Endothelial cell (in vitro differentiated cells): ENCODE measurements at places on chromosomes 2 and 18.
A peak's percentile ranks its signal among the peaks of the same experiment; 100 is the strongest.

DNA sequence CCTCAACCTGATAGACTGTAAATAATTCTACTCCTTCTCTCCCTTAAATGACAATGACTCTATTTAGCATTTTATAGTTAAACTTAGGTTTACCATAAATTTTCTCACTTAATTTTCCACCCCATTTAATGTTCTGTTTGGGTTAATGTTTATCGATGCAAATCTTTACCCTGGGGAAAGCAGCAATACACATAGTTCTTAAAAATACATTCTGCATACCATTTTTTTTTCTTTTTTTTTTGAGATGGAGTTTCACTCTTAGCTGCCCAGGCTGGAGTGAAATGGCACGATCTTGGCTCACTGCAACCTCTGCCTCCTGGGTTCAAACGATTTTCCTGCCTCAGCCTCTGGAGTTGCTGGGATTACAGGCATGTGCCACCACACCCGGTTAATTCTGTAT is 14.0 kb downstream of the STAM2 start:
- no peak for DNase-seq

DNA sequence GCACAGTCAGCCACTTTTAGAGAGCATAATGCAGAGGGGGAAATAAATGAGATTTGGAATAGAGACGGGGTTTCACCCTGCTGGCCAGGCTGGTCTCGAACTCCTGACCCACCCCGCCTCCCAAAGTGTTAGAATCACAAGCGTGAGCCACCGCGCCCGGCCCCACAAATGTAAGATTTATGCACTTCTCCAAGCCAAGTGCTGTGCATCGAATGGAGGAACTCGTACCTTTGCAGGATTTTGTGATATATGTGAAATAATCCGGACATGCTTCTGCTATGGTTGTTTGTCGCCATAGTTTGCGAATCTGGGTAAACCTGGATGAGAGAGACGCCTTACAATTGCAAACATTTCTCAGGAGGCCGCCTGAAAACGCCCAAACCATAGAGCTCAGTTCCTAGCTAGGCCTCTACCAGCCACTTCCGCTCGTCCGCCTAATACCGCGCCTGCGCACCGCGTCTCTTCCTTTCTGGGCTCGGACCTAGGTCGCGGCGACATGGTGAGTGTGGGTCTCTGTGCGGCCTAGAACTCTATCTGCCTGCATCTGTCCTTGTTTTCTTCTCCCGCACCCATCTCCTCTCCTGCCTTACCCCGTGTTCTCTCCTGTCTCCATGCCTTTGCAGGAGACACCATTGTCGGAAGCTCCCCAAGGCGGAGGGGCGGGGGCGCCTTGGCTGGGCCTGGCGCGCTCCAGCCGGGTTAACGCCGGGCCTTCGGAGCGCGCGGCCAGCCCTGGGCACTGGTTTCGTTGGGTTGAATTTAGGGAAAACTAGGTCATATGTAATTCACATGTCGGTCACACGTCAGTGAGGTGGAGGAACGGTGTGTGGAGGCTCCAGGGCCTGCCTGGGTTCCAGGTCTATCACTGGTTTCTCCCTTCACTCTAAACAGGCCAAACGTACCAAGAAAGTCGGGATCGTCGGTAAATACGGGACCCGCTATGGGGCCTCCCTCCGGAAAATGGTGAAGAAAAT is at the start of gene RPL37A:
Gene RPL37A, plus strand, starts transcription at position 466 of the 974 bp plus-strand sequence. Its CDS starts 31 bp downstream, at position 497.
- DNase-seq, result peak; percentile 86

DNA sequence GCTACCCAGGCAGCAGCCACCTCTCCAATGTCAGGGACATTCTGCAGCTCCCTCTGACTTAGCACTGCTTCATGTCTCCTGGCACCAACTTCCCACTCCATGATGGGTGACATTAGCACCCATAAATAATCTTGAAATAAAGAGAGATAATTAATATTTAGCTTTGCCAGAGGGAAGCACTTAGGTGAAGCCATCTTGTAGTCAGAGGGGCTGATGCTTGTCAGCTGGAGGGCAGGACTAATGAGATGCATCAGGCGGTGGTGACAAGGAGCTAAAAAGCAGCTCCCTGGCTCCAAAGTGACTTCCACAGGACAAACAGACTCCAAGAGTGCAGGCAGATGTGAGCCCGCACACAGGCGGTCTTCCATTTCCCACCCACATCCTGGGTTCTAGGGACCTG is 153.0 kb upstream of the ID2 start:
- no peak for DNase-seq

GRCh38 chr2:184339966-184340365 is 258.4 kb upstream of the ZNF804A start:
- no peak for DNase-seq

DNA sequence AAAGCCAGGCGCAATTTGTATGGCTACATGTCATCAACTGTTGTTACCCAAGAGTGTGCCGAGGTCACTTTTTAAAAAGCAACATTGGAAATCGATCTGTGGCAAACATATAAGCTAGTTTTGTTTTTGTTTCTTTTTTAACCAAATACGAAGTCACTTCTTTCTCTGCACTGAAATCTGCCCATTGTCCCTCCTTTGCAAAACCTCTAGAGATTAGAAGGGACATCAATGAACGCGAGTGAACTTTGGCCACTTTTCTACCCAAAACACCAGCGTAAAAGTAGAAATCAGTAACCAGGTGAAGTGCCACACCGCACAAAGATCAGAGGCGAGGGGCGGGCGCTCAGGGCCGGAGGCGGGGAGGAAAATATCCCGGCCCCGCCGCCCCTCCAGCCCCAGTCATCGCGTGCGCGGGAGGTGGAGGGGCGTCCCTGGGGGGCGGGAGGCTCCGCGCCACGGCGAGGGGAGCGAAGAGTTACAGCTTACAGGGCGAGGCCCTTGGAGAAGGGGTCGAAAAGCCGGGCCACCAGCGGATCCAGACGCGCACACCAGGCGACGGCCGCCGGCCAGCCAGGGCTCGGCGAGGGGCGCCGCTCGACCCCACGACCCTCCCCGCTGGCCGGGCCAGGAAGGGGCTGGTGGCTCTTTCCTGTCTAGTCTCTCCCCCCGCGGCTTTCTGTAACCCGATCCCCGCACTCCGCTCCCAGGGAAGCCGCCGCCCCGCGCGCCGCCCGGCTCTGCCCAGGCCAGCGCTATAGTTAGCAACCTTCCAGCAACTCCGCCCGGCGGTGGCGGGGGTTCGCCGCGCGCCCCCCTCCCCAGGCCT is 993 bp downstream of the RBMS1 start:
- peak; percentile 78 for DNase-seq

DNA sequence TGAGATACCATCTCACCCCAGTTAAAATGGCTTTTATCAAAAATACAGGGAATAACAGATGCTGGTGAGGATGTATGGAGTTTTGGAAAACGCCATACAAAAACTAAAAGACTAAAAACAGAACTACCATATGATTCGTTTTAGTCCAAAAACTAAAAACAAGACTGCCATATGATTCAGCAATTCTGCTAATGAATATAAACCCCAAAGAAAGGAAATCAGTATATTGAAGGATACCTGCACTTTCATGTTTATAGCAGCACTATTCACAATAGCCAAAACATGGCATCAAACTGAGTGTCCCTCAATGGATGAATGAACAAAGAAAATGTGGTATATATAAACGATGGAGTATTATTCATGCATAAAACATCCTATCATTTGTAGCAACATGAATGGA is 224.4 kb upstream of the MC4R start:
- DNase-seq, result no peak

DNA sequence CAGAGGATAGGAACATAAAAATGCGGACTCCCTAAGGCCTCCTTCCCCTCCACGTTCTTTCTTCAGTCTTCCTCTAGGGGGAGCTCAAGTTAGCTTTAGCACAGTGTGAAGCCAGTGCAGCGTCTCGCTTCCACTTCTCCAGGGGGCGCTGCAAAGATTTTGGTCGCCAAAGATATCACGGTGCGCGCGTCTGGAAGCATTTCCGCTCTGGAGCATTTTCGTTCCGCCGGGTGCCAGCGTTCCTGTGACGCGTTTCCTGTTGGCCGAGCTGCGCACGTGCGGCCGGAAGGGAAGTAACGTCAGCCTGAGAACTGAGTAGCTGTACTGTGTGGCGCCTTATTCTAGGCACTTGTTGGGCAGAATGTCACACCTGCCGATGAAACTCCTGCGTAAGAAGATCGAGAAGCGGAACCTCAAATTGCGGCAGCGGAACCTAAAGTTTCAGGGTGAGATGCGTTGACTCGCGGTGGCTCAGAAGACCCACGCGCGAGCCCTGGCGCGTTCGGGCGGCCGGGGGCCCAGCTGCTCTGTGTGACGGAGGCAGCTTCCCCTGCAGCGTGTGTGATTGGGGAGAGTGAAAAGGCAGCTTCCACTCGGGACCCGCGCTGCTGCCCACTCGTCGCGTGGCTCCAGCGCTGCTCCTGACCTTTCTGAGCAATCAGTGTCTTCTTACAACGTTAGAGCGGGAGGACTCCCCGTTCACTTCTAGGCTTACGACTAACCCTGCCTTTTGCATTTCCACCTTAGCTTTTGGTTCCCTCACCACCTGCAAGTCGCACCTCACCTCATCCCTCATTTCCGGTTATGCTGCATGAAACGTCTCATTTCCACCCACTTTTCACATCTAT is at the start of gene DDX18:
Gene DDX18, plus strand, starts transcription at position 275 of the 848 bp plus-strand sequence. Its CDS starts 87 bp downstream, at position 362.
- peak; percentile 98 for DNase-seq

DNA sequence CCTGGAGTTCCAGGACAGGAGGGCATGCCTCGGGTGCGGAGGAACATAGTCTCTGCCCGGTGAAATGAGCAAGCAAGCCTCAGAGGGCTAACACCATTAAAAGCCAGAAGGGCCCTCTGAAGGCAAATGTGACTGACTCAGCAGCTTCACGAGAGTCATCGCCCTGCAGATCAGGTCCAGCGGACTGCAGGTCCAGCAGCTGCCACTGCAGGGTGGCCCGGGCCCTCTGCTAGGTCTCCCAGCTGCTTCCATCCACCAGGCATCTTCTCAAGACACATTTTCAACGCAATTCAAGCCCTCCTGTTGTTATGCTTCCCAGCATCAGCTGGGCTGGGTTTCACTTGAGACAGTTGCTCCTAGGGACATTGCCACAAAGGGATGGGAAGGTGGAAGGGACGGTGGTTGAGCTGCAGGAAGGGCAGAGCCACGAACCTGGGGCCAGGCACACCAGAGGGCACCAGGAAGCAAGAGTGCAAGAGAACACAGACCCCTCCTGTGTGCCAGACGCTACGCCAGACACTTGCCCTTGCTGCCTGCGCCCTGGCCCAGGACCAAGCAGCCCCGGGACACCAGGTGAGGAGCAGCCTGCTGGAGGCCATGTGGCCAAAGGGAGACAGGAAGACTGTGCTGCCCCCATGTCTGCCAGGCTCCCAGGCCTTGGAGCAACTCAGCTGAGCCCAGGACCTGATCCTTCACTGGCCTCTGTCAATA is 173.0 kb downstream of the HDAC4 start:
- no peak for DNase-seq

DNA sequence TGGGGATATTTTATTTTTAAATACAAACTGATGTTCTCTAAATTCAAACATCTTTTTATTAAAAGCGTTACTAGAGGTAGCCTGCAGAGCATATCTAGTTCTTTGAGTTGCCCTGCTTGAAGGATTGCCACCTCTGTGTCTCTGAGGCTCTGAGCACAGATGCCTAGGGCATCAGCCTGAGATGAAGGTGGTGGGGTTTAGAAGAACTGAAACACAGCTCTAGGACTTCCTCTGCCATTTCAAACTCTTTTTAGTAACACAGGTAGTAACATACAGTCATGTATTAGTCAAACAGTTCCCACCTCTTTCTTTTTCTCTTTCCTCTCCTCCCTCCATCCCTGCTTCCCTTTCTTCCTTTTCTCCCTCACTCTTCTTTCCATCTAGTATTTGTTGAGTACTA is 57.6 kb downstream of the TTC21B start:
- DNase-seq, result no peak

GRCh38 chr18:46555724-46556123 is 101.3 kb downstream of the LOXHD1 start:
- DNase-seq, result peak; percentile 71

DNA sequence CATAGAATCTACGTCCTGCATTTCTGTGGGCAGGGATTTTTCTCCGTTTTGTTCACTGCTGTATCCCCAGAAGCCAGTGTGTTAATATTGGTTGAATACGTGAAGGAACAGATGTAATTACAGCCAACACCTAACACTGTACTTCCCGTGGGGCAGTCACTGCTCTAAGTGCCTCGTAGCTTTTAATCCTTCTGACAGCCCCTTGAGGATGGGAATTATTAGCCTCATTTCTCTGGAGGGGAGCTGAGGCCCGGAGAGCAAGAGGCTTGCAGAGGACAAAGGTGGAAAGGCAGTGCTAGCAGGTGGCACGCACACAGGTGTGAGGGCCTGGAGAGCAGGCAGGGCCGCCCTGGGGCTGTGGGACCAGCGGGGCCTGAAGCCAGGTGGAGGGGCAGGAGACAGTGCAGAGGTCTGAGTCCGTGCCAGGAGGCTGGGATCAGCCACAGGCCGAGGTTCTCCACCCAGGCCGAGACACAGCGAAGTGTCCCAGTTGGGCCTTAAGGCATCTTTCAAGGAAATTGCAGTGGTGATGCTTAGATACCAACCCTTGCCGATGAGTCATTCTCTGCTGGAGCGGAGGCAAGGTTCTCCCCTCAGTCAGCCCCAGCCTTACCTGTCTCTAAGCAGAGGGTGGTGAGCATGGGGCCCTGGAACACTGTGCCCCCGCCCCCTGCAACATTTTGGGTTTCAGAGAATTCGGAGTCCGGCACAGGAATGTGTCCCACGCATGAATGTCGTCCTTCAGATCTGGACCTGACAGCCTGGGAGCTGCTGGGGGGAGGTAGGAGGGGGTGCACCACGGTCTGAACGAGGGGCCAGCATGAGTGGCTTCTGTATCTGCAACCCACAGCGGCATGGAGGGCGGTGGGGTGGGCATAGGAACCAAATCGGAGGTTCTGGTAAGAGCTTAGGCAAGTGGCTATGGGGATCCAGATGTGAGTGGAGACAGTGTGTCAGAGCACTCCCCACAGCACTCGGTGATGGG is 122.6 kb downstream of the GBX2 start:
- DNase-seq, result no peak

GRCh38 chr2:120206022-120206581 is 17.1 kb downstream of the TMEM185B start:
- DNase-seq, result peak; percentile 78

DNA sequence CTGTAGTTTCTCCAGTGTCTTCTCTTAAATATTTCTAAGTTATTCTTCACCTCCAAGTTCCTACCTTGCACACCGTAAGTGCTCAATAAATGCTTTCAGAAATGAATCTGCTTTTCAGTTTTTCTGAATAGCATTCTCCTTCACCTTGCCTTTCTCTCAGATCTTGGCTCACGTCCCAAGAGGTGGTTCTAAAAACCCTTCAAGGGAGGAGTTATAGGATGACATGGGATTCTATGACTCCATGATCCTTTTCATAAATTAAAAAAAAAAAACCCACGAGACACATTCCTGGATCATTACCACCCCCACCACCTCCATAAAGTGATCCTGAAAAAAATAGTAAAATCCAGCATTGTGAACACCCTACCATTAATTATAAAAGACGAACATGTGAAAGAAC is 11.7 kb downstream of the KCTD1 start:
- no peak for DNase-seq

DNA sequence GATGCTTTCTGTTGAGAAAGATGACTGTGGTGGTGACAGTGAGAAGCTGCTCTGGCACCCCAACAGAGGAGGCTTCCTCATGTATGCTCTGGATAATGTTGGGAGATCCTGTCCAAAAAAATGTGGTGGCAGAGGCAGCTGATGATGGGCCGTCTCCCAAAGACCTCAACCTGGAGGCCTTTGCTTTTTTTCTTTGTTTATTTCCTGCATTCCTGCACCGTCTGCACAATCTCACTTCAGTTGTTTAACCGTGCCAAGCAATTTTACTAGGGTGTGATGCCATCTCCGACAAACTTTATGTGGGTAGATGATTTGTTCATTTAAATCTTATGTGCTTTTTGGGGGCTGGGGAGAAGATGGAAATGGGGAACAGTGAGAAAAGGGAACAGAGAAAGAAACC is 62.2 kb upstream of the IGFBP5 start:
- DNase-seq, result no peak

- no peak for DNase-seq
Observed at GRCh38 chr2:240864475-240864874, 4.1 kb upstream of the AGXT start.

- DNase-seq, result no peak
Observed at GRCh38 chr2:197146995-197147394, 163.6 kb downstream of the ANKRD44 start.
